ENCODE measurements at places on chromosomes 5 and 9.

DNA sequence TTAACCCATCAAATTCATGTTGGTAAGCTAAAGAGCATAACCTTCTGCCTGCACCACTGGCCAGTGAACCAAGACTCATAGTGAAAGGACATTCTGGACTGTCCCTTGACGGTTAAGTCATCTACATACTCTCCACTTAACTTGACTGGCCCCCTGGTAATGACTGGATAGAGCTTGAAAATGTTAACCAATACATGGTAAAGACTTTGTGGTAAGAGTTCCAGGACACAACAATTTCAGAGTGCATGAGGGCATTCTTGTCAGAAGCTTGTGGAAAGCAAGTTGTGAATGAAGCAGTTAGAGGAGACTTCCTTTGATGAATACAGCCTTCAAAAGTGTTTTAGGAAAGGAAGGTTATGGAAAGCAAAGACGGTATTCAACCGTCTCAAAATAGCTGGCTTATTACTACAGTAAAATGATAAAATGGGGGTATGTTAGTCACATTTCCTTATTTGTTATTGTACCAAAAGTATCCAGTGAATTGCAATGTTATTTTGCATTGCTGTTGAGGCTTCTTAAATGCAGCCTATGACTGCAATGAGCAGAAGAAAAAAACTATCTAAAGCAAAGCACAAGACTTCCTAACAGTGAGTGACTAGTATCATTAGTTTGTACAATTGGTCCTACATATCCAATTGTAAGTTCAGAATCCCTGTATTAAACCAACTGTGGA is 47.2 kb upstream of the DAB2 start:
- DNase-seq, result no peak

DNA sequence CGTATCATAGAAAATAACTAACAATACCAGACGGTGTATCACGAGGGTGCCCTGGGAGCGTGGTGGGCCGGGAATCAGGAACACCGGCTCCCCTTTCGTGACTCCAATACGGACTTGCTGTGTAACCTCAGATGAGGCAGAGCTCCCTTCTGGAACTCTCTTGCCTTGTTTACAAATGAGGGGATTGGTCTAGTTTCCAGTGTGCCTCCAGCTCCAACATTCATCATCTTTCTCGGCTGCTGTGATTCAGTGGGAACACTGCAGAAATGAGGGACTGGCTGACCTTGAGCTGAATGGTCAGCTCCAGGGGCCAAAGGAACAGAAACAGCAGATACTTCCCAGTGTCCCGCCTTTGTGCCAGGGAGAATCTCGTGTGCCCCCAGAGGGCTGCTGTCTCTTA is 22.6 kb upstream of the TGFBI start:
- no peak for DNase-seq

DNA sequence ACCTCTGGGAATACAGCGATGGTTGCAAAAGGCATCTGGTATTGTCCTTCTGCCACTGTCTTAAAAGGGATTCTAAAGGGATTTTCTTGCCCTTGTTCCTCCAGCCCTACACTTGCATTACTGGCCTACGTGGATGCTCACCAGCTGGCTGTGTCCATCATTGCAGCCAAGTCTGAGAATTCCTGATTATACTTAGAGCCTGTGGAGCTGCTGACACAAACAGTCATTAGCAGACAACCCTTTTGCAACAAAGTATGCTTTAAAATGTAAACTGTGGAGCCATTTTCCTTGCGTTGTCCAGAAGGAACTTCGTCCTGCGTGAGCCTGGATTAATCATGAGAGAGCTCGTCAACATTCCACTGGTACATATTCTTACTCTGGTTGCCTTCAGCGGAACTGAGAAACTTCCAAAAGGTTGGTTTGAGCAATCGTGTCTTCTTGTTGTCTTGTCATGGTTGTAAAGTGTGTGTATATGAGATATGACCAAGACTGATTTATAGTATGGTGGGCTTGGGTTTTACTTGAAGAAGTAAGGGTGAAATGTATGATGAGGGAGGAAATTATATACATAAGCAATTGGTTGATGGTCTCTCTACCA is at the start of gene MUSK:
Gene MUSK, plus strand, starts transcription at position 222 of the 598 bp plus-strand sequence. Its CDS starts 114 bp downstream, at position 336.
- DNase-seq, result no peak

- DNase-seq, result no peak
Observed at GRCh38 chr5:14250084-14250695, 107.0 kb downstream of the TRIO start.

DNA sequence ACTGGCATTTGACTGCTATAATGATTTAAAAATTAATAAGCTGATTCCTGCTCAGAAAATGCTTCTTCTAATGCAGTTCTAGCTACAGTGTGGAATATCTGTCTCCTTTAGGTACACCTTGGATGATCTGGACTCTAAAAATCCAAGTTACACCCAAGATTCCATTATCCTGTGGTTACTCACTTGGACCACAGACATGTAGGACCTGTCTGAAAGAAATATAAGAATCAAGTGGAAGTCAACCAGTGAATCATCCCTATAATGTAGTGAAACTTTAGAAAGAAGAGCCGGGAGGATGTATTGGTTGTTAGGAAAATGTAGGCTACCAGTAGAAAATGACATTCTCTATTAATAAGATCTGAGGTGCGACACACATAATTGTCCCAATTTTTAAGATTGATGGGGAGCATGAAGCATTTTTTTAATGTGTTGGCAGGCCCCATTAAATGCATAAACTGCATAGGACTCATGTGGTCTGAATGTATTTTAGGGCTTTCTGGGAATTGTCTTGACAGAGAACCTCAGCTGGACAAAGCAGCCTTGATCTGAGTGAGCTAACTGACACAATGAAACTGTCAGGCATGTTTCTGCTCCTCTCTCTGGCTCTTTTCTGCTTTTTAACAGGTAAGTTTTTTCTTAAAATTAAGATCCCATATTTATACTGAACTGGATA is at the start of gene SPINK6:
Gene SPINK6, plus strand, starts transcription at position 512 of the 673 bp plus-strand sequence. Its CDS starts 55 bp downstream, at position 567.
- DNase-seq, result no peak

DNA sequence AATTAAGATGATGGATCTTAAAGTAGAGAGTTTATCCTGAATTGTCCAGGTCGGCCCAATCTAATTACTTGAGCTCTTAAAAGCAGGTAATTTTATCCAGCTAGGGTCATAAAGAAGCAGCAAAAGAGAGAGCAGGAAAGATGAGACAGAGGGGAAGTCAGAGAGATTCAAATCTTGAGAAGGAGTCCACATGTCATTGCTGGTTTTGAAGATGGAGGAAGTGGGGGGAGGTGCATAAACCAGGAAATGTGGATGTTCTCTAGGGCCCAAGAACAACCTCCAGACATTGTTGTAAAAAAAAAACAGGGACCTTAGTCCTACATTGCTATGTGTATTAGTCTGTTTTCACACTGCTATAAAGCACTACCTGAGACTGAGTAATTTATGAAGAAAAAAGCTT is 66.4 kb downstream of the SLCO4C1 start:
- no peak for DNase-seq

GRCh38 chr9:18617759-18618158 is 143.8 kb downstream of the ADAMTSL1 start:
- DNase-seq, result no peak

DNA sequence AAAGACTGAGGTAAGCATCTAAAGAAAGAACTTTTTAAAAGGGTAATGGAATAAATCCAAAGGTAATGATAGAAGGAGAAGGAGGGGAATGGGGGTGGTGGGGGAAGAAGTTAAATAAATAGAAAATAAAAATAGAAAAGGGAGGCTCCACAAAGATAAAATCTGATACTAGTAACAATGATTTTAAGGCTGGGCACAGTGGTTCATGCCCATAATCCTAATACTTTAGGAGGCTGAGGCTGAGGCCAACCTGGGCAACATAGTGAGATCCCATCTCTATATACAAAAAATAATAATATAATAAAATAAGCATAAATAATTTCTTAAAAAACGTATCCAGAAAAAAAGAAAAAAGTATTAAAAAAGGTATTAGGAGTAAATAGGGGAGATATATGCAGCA is 89.3 kb downstream of the FNBP1 start:
- no peak for DNase-seq

DNA sequence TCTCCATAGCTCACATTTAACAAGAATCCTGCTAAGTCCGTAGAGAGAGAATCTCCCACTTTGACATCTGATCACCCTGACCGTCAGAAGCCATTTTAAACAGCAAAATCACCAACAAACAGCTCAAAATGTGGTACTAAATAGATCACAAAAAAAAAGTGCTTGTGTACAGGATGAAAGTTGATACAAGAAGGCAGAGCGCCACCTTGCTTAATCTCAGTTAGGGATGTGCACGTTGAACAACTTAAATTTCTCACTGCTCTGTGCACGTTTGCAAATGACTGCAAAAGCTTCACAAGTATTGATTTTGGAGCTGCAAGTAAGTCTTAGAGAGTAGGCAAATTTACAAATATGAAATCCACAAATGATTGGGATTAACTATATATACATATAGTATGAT is 63.1 kb upstream of the NREP start:
- DNase-seq, result no peak

DNA sequence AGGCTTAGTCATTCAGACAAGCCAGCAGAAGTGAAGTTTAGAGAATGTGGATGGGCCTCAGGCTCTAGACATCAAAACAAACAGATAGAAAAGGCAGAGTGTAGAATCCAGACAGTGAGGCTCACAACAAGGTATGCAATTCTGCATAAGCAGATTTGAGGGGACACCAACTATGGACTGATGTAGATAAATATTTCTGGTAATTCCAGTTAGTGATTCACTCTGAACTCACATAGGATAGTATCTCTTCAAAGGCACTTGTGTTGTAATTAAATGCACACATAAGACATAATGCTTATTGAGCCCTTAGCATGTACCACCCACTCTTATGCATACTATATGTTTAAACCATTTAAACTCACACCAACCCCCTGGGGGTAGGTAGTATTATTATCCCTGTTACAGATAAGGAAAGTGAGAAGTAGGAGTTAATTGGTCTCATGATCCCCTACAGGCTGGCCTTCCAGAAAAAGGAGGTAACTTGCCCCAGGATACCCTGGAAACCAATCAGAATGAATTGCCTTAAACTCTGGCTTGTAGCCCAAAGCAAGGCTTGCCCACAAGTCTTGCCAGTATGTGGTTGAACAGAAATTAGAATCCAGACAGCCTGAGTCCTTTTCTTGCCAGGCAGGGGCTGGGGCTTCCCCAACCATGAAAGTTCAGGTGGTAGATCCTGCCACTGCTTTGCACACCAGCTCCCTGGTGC is 39.5 kb upstream of the HSPB3 start:
- DNase-seq, result no peak

- DNase-seq, result no peak
Observed at GRCh38 chr5:67092535-67092934, 104.1 kb downstream of the CD180 start.

Measured in T-helper 1 cell (primary cell).